ENCODE measurements at places on chromosomes 3 and 15.

GRCh38 chr3:71846185-71846584 lies 61.2 kb upstream of the PROK2 start:
- no peak for DNase-seq

DNA sequence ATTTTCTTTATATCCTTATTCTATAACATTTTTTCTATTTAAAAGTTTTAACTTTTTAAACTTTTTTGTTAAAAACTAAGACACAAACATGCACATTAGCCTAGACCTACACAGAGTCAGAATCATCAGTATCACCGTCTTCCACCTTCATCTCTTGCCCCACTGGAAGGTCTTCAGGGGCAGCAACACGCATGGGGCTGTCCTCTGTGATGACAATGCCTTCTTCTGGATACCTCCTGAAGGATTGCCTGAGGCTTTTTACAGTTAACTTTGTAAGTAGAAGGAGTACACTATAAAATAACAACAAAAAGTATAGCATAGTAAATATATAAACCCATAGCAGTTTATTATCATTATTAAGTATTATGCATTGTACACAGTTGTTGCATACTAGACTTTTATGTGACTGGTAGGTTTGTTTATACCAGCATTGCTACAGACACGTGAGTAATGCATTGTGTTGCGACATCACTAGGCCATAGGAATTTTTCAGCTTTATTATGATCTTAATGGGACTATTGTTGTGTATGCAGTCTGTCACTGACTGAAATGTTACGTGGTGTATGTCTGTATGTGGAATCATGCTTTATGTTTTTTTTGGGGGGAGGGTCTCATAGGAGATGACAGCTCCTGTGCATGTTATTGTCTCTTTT lies 18.2 kb downstream of the ATP1B3 start:
- DNase-seq: peak; percentile 76

DNA sequence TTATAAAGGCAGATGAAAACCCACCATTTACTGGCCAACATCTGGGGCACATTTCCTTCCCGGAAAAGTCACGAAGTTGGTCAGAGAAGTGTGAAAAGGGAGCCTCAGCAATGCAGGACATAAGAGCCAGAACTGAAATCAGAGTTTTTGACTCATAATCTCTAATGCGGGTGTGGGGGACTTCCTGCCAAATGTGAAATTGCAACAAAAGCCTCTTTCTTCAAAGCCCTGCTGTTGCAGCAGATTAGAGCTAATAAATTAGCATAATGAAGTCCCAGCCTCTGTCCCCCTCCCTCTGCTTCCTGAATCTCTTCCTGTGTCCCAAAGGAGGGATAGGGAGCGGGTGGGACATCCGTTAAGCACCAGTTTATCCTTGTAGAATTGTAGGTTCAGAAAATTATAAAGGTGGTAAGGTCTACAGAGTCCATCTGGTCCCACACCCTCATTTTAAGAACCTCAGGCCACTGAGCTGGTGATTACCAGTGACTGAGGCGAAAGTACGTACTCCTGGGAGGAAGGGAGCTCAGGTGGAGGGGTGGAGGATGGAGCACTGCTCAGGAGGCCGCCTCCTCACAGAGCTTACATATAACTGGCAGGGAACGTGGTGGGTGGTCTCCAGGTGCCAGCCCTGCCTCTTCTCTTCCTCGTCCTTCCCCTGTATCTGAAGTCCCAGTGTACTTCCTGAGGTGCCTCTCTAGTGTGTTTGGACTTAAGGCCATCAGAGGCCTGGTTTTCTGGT lies 35.0 kb downstream of the ST6GAL1 start:
- peak; percentile 57 for DNase-seq

- no peak for DNase-seq
Measured at GRCh38 chr3:12886106-12886679, 44.8 kb upstream of the RPL32 start.

DNA sequence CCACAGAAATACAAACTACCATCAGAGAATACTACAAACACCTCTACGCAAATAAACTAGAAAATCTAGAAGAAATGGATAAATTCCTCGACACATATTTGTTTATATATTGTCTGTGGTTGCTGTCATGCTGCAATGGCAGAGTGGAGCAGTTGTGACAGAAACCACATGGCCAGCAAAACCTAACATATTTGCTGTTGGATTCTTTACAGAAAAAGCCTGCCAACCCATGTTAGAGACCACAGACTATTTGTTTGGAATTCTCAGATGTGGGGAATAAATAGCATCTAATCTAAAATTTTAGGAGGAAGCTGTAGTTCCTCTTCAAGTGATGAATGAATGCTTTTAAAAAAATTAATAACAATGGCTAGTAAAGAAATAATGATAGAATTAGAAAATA lies 341.6 kb upstream of the AZI2 start:
- no peak for DNase-seq

DNA sequence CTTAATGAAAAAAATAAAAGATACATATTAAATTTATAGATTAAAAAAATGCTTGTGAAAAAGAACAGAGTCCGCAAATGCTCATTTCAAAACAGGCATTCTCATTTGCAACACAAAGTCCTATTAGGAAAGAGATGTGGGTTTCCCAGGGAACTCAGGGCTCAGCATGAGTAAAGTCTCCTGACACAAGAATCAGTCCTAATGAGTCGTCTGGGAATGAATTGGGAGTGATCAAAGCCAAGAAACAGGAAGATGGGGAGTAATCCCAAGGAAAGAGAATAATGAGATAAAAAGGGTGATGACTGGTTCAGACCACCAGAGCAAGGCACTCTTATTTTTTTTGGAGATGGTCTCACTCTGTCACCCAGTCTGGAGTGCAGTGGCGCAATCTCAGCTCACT lies 443.7 kb downstream of the NR2F2 start:
- peak; percentile 2 for DNase-seq

GRCh38 chr3:10335190-10335738 lies 14.4 kb upstream of the SEC13 start:
- no peak for DNase-seq

DNA sequence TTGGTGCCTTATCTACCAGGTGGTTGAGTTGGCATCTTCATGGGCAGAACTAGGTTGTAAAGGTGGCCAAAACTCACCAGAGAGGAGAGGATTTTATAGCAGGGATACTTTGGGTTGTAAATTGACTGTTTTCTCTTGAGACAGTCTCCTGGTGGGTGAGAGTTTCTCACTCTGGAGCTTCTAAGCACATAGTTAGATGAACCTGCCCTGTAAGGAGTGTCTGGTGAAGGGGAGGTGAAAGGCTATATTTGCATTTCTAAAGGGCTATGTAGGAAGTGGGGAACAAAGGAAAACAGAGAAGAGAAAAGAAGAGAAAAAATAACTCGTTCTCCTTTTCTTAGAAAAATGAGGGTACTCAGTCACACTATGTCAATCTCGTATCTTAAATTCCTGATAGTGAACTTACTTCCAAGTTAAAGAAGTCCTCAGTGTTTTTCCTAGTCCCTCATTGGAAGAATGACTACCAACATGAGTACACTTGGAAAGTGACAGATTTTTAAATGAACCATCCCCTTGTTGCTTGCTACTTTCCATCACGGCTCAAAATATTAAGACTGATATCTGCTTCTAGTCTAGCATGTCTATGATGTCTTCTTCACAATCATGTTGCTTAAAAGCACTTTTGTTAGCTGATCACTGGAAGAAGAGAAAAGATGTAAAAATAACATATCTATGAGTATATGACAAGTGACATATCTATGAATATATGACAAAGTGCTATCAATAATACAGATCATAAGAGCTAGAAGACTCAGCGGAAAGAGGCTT lies 113.8 kb upstream of the P2RY1 start:
- DNase-seq: no peak

- DNase-seq: no peak
Measured at GRCh38 chr3:66996696-66997095, 1.4 kb upstream of the KBTBD8 start.

- no peak for DNase-seq
Measured at GRCh38 chr3:27723001-27723445, 900 bp upstream of the EOMES start.

DNA sequence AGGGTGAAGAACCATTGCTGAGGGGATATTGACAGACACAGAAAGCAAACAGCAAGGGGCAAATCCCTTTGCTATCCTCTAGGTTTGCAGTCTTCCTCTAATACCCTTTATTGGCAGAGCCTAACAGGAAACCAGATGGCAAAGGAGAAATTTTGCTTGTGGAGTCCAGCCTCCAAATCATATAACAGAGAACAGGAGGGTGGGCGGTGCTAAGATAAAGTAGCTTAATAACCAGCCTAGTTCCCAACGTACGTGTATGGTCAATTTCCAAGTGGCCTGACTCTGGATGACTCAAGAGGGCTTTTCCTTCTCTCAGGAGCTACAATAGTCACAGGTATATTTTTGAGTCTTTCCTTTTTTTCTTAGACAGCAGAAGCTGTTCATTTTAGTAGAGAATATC lies 404.5 kb downstream of the PDCD6IP start:
- no peak for DNase-seq

DNA sequence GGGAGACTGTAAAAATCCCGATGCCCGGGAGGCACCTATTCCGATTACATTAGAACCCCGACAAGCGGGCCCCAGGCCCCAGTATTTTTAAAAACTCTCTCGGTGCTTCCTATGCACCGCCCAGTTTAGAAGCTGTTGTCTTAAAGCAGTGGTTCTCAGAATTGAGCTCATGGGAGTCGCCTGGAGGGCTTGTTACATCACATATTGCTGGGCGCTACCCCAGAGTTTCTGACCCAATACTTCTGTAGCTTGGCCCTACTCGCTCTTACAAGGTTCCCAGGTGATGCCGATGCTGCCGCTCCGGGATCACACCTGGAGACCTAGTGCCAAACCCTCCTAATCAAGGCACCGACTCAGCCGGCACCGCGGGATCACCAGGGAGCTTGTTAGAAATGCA lies 35.2 kb downstream of the CPN2 start:
- peak; percentile 19 for DNase-seq

GRCh38 chr15:101625184-101625583 lies 27.0 kb downstream of the TM2D3 start:
- DNase-seq: peak; percentile 66

GRCh38 chr3:152256851-152257562 lies 11.7 kb upstream of the MBNL1 start:
- DNase-seq: no peak

DNA sequence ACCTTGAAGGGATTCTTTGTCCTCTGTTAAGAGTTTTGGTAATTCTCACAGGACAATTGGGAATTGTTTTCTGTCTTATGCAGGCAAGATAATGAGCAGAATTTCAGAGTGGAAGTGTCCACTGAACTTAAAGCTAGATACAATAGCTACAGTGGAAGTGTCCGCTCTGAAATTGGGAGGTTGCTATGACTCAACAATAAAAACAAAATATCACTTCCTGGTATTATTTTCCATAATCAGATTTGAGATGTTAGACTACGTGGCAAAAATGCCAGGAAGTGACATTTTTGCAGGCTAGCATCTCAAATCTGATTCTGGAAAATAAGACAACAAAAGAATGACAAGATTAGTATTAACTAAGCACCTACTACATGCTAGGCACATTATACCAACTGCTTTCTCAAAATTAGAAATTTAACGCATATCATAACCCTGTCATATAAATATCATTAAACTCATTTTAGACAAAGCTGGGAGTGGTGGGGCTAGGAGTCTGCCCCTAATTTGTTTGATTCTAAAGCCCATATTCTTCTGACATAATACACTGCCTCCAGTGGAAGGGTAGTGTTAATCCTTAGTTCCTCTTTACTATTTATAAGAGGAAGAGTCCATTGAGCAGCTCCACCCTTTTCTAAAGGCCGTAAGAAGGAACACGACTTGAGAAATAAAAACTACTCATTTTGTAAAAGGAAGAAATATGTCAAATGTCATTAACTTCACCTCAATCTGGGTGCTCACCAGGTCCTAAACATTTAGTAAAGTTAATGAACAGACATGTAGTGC lies 266.9 kb upstream of the STT3B start:
- DNase-seq: peak; percentile 63

DNA sequence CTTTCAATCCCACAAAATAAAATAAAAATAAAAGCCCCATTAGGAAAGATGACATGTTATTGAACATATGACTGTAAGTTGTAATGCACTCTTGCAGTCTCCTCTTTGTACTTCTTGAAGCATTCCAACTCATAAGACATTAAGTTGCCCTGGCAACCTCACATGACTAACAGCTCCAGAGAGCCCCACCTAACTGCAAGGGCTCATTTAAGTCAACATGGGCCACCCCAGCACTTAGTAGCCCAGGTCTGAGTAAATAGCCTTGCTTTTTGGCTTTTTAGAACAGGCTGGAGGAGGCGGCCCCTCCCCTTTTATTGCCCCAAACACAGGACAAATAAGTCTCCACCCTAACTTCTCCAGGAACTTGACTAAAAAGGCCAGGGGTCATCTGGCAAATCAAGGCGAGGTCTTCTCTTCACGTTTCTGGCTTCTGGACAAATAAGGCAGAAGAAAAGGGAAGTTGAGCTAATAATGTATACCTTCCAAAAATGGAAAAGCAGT lies 135.1 kb downstream of the TMCO5A start:
- DNase-seq: peak; percentile 71

DNA sequence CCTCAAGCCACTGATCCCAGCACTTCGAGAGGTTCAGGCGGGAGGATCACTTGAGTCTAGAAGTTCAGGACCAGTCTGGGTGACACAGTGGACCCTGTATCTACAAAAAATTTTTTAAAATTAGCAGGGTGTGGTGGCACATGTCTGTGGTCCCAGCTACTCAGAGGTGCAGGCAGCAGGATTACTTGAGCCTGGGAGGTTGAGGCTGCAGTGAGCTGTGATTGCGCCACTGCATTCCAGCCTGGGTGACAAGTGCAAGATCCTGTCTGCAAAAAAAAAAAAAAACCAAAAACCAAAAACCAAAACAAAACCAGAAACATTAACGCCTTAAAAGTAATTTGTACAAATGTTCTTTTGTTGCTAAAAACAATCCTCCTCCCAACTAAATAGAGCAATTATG lies 27.9 kb upstream of the SLC12A8 start:
- no peak for DNase-seq

- no peak for DNase-seq
Measured at GRCh38 chr3:25895031-25895430, 105.1 kb downstream of the OXSM start.
